PC-9 (cell line): ENCODE measurements at places on chromosomes 16 and 17. TPM values are rescaled to one million over a fixed set of nuclear protein-coding genes. Genes with fewer than 3 reads are reported as not detected.

- no peaks in the 10 kb centered on the region for H3K27me3 ChIP-seq
- no peak for DNase-seq
- no peak overlapping the region for H3K27ac ChIP-seq
- no peaks in the 10 kb centered on the region for H3K36me3 ChIP-seq
- H3K4me1 ChIP-seq, result no peaks in the 10 kb centered on the region
These were observed 650.4 kb upstream of the RBFOX1 start for GRCh38 chr16:6682142-6682811.

GRCh38 chr16:57044931-57045693 lies 47.3 kb upstream of the CPNE2 start:
- H3K4me3 ChIP-seq, result no peak overlapping the region
- H3K27me3 ChIP-seq, result no peaks in the 10 kb centered on the region
- no peaks in the 10 kb centered on the region for H3K36me3 ChIP-seq
- H3K27ac ChIP-seq, result no peak overlapping the region

DNA sequence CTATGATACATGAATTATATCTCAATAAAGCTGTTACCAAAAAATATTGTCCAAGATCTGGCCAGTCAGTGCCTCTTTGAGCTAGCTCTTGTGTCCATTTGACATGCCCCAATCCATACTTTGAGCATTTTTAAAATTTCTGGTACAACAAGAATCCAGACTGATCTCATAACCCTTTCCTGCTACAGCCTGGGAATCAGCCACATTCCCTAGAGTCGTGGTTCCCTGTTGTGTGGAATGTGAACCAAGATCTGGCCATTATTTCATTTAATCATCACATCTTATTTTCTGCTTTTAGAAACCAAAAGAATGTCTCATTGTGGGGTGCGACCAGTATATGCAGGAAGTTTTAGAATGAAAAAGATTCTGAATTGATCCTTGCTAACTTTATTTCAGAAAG lies 34.3 kb upstream of the RPRML start:
- no peak overlapping the region for H3K27ac ChIP-seq
- H3K36me3 ChIP-seq, result no peaks in the 10 kb centered on the region
- H3K27me3 ChIP-seq, result no peaks in the 10 kb centered on the region
- no peak overlapping the region for H3K4me3 ChIP-seq

- H3K27me3 ChIP-seq, result no peaks in the 10 kb centered on the region
- DNase-seq, result no peak
- no peak overlapping the region for H3K4me3 ChIP-seq
- H3K36me3 ChIP-seq, result no peaks in the 10 kb centered on the region
- H3K4me1 ChIP-seq, result no peaks in the 10 kb centered on the region
- H3K27ac ChIP-seq, result no peak overlapping the region
These were observed 10.3 kb upstream of the ASGR2 start for GRCh38 chr17:7124923-7125322.

- H3K4me1 ChIP-seq, result no peaks in the 10 kb centered on the region
- no peak overlapping the region for H3K4me3 ChIP-seq
- no peaks in the 10 kb centered on the region for H3K36me3 ChIP-seq
- H3K27me3 ChIP-seq, result peaks cover 21% of the 10 kb centered on the region
These were observed 5.0 kb upstream of the WFIKKN2 start for GRCh38 chr17:50830352-50830751.

Gene SOCS7
- total RNA-seq, result 14.2 and 19.6 TPM in 2 replicates

Gene FBXL16
- 22.2 and 24.0 TPM in 2 replicates for total RNA-seq

Gene RTN4RL1
- 0.13 and 0.35 TPM in 2 replicates for total RNA-seq

Gene EPN3
- 15.6 and 22.8 TPM in 2 replicates for total RNA-seq

Gene SNX20
- not detected in 2 replicates for total RNA-seq

Gene C16orf96
- 0.13 and 0.15 TPM in 2 replicates for total RNA-seq
